T follicular helper cell (primary cell): ENCODE measurements at places on chromosomes 13 and 19.
A peak's percentile ranks its signal among the peaks of the same experiment; 100 is the strongest.

DNA sequence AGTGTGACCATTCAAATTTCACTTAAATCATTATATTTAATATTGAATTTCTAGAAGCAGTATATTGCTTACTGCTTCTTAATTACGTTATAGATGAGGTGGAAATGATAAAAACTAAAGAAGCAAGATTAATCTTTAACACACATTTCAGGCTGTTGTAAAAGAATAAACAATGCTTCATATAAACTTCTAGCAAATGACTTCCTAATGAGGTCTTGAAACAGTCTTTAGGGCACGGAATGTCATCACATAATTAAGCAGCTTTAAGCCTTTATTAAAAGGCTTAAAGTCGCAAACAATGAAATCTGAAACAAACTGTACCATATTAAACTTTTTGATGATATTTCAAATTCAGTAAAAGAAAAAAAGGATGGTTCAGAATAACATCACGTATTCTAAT lies 1.9 kb downstream of the SLITRK6 start:
- DNase-seq, result no peak

DNA sequence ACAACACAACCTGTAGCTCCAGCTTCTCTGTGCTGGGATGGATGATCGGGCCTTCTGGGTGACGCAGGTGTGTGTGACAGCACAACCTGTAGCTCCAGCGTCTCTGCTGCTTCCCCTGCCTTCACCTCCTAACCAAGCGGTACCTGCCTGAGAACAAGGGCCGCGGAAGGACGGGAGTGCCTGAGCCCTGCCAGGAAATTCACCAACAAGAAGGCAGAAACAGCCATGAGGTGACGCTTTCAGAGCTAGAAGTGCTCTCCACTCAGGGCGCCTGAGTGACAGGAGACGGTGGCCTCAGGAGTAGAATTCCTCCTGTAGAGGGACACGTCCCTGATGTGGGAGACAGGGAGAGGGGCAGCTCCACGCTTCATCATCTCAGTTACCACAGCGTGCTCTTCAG lies 17.4 kb downstream of the ZNF331 start:
- DNase-seq, result no peak

- no peak for DNase-seq
These were observed 215.4 kb upstream of the IRS2 start for GRCh38 chr13:110001670-110002275.

GRCh38 chr13:76481738-76482137 lies 404.5 kb downstream of the KCTD12 start:
- DNase-seq, result no peak

DNA sequence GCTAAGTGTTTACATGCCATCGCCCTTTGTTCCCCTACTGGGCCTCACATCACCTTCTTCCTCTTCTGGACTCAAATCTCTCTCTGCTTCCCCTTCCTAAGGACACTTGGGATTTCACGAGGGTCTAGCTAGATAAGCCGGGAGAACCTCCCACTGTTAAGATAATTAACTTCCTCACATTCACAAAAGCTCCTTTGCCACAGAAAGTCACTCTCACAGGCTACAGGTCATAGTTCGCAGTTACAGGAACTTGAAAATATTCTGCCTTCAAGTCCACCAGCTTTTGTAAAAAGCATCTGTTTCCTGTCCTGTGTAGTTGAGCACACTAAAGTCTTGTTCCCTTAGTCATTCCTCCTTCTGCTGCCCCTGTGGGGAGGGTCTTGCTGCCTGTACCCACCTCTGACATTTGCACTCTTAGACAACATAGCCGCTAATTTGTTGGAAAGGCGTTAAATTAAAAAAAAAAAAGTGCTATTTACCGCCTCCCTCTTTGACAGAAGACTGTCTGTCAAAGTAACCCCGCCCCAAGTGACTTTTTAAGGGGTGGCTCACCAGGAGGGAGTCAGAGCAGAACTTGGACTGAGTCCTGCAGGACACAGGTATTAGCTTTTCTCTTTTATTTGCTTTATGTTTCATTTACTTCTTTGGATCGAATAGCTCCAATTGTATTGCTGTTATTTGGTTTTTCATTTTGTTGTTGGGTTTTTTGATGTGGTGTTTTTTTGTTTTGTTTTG lies 26.8 kb upstream of the CEACAM21 start:
- peak; percentile 71 for DNase-seq

DNA sequence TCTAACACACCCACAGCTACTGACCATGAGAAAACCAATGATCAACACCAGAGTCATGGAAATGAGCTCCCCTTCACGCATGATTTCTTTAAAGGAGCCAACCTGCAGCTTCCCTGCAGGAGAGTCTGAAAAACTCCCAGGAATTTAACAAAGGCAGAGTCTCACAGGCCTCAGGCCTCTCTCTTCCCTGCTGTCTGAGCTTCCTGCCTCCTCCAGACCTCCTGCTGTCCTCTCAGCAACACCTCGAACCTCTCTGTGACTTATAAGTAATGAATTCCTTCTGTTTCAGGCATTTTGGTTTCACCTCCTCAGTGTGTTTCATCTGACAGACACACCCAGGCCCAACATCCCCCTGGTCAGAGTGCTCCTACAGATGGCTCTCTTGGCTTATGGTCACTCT lies 1044.4 kb downstream of the UQCRFS1 start:
- DNase-seq, result no peak

DNA sequence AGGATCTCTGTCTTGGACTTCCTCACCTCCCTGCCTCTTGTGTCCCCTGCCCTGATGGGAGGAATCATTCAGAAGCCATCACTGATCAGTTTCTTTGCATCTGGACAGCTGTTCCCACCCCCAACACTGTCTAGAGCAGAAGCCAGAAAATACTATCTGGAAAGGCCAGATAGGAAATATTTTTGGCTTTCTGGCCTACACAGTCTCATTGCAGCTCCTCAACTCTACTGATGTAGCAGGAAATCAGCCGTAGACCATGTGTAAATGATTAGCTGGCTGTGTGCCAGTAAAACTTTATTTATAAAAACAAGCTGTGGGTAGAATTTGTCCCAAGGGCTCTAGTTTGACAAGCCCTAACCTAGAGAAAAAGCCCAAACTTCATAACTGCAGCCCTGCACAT lies 5.6 kb downstream of the SIGLEC7 start:
- DNase-seq, result no peak

DNA sequence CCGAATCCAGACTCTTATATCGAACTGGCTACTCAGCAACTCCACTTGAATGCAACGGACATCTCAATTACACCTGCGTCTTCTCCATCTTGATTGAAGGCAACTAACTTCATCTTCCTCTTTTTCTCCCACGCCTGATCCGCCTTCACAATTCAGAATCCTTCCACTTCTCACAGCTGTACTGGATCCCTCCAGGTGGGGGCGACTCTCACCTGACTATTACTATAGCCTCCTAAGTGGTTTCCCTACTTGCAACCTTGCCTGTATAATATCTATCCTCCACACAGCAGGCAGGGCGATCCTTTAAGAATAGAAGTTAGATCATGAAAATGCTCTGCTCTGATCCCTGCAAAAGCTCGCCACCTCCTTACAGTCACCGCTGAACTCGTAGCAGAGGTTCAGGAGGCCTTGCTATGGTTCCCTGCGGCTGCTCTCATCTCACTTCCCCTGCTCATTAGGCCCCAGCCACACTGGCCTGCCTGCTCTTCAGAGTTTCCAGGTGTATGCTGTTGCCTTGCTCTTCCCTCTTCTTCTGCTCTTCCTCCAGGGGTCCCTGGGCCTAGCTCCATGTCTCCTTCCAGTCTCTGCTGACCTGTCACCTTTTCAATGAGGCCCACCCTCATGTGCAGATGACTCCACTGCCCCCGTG lies 31.9 kb downstream of the RFXAP start:
- DNase-seq, result no peak

DNA sequence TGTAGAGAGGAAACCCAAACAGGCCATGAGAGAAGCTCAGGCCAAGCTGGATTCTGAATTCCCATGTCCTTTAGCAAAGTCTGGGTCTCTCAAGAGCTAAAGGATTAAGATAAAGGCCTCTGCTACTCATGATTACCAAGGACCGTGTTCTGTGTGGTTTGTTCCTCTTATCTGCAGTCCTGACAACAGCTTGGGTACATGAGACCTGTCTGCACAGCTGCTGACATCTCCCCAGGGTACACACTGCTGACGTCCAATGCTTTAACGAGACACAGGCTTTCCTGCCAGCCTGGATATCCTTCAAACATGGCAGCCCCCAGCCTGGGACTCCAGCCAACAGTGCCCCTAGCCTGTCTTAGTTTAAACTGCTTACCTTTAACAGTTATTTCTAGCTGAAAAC lies 211.0 kb downstream of the SLC7A1 start:
- DNase-seq, result no peak

DNA sequence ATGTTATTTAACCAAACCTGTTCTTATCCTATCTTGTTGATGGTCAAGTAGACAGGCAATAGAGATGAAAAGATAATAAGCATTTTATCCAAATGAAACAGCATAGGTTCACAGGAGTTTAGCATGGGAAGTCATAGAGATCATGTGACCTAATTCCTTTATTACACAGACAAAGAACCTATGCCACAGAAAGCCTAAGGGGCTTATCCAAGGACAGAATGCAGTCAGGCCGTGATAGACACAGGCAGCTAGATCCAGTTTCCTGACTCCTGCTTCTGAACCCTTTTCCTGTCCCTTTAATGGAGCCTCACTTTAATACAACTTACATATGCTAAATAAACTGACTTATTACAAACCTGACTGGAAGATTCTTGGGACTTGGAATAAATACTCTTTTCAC lies 532.1 kb downstream of the IRS2 start:
- no peak for DNase-seq

- DNase-seq, result no peak
These were observed 480 bp downstream of the GPR108 start for GRCh38 chr19:6736917-6737283.

GRCh38 chr19:7469669-7470285 lies 19.1 kb downstream of the PEX11G start:
- no peak for DNase-seq

GRCh38 chr13:39684531-39685137 lies 29.2 kb downstream of the COG6 start:
- no peak for DNase-seq

- DNase-seq, result no peak
These were observed 10.2 kb downstream of the CAPN12 start for GRCh38 chr19:38734176-38734425.

GRCh38 chr13:66940113-66940512 lies 290.0 kb downstream of the PCDH9 start:
- DNase-seq, result no peak

GRCh38 chr13:88617176-88617575 lies 946.0 kb downstream of the SLITRK5 start:
- no peak for DNase-seq

DNA sequence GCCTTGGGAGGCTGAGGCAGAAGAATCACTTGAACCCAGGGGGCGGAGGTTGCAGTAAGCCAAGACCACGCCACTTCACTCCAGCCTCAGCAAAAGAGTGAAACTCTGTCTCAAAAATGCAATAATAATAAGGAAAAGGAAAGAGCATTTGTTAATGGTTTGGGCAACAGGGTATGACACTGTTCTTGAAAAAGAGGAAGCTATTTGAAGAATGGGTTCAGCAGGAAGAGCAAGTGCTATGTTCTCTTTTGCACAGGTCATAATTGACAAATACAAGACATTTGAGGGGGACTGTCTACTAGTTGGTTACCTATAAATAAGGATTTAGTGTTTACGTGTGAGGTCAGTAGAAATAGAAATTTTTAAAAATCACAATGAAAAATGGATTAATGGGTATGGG lies 218.3 kb downstream of the DCT start:
- no peak for DNase-seq

DNA sequence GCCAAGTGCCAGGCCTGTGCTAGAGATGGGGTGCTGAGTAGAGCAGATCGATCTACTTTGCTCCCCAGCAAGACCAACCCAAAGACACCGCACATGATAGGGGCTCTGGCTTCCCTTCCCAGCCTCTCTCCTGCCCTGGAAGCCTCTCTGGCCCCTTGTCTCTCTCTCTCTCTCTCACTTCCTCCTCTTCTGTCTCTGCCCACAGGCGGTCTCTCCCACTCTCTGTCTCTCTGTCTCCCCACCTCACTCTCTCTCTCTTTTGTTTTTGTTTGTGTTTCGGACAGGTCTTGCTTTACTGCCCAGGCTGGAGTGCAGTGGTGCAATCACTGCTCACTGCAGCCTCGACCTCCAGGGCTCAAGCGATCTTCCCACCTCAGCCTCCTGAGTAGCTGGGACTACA lies 1.3 kb downstream of the SELENOV start:
- DNase-seq, result no peak

- no peak for DNase-seq
These were observed 22.6 kb downstream of the THSD1 start for GRCh38 chr13:52383366-52383765.

- no peak for DNase-seq
These were observed 39.5 kb upstream of the SMAD9 start for GRCh38 chr13:36959456-36960116.

DNA sequence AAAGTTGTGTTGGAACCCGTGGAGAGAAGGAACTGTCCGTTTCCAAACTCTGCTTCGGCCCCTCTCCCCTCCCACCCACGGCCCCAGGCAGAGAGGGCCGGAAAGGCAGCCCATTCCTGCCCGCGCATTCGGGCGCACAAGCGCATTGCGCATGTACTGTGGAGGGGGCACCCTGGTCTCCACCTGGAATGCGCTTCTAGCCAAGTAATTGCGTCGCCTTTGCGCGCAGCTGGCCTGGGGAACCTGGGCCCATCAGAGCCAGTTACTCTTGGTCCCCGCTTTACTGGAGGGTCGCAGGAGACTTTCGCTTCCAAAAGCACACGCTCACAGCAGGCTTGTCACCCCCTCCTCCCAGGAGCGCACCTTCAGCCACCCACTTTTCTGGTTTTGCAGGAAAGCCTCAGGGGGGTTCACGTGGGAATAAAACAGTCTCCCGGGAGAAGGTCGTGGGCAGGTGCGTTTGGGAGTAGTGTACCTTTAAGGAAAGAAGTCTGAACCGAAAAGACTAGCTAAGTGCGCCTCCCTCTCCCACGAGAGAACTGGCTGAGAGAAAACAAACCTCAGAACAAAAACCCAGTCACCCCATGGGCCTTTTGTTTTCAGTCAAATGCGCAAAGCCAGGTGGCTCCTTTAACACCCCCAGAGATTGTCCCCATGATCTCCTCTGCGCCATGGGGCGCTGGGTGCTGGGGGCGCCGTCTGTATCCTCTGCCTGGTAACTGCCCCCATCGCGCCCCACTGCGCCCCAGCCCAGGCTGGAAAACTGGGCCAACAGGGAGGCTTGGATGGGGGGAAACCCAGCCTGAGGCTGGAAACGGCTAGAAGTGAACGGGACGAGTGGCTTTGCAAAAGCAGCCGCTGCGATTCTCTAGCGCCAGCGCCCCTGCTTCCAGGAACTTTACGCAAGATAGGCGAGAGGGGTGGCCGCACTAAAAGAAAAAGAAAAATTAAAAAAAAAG lies 28.5 kb downstream of the GSX1 start:
- DNase-seq, result no peak

DNA sequence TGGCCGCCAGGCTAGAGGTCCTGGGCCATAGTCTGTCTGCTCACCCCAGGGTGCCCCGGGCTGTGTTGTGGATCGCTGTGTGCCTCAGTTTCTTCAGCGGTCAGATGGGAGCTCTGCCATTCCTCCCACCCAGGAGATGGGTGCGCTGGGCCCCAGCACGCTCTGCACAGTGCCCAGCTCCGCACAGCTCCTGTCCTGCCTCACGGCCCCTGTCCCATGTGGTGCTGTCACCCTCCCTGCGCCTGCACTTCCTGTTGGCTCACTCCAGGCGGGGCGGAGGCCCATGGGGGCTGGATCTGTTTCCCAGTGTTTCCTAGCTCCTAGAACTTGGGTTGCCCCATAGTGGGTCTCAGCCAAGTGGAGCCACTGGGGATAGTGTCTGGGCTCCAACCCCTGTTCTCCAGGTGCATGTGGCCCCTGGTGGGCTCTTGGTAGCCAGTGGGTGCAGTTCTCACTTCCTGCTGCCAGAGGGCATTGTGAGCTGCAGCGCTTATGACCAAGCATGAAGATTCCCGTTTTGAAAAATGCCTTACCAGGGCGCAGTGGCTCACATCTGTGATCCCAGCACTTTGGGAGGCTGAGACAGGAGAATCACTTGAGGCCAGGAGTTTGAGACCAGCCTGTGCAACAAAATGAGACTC lies 69.8 kb downstream of the KDM4B start:
- no peak for DNase-seq
